Cortex of kidney (tissue), 1 donor: ENCODE measurements at places on chromosomes 3 and 15.

- DNase-seq, result no peak
Observed at GRCh38 chr15:91625506-91625905, 228.0 kb upstream of the SLCO3A1 start.

DNA sequence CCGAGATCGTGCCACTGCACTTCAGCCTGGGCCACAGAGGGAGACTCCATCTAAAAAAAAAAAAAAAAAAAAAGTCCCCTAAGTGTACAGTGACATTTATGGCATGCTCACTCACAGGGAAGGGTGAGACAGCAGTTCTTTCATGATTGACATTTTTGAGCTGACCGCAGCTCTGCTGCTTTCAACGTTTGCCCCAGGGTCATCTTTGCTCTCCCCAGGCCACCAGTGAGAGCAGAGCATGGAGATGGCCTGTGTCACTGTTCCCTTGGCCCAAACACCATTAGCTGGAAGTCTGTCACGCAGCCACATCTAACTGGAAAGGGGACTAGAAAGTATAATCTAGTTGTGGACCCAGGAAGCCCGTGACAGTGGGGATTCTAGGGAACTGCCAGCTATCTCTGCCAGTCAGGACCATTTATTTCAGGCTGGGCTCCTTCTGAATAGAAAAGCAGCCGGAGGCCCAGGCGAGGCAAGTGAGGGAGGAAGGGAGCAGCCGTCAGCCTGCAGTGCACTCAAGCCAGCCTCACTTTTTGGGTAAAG lies 193.4 kb upstream of the HES1 start:
- no peak for DNase-seq

- DNase-seq, result no peak
Observed at GRCh38 chr3:123792473-123793201, 91.5 kb downstream of the MYLK start.

GRCh38 chr15:68312701-68313204 lies 35.2 kb downstream of the FEM1B start:
- DNase-seq, result no peak

- no peak for DNase-seq
Observed at GRCh38 chr15:59131969-59132562, 27.1 kb downstream of the CCNB2 start.

DNA sequence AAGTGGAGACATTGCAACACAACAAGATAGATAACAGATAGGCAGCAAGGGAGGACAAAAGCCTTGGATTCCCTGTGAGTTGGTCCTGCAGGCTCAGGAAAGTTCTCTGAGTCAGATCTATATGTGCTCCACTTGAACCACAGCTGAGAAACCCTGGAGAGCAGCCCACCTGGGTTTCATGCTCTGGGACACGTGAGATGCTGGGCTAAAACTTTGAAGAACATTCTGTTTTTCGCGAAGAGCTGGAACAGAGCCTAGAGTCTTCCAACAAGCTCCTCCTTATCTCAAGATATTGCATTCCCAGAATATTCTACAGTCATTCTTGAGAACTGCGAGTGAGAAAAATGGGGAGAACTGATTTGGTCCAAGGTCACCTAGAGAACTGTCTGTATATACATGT lies 583.0 kb upstream of the ROBO1 start:
- no peak for DNase-seq

- DNase-seq, result no peak
Observed at GRCh38 chr3:64000453-64001055, 22.7 kb downstream of the PSMD6 start.

DNA sequence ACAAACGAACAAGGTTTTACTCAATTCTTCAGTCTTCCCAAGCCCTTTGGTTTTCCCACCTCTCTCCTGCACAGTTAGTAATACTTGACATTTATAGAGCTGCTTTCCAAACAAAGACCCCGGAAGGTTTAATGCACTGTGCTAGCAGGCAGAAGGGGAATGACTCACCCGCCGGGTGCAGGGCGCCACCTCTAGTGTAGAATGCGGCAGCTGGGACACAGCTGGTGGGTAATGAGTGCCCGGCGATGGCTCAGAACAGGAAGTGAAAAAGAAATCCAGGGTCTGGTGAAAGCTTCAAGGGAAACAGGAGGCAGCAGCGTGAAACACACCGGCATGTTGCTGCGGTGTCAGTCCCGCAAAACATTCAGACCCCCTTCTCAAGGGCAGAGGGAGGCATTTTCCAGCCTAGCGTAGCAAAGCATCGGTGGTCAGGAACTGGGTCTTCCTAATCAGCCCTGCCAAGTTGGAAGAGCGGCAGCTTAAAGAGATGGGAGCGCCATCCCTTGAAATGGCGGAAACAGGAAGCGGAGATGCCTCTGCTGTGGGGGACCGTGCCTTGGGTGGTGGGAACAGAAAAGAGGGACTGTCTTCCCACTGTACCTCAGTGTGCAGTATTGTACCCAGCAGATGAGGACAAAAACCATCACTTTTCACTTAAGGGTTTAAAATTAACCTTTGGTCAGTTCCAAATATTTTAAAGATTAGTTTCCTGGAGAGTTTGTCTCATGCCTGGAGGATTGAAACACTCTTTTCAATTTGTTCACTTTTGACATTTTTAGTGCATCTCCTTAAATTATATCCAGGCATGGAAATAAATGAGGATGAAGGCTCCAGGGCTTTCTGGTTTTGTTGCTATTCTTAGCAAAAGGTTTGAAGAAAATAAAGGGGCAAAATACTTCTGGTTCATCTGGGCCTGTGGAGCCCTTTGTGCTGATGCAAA lies 160.7 kb upstream of the MCTP2 start:
- DNase-seq, result no peak

DNA sequence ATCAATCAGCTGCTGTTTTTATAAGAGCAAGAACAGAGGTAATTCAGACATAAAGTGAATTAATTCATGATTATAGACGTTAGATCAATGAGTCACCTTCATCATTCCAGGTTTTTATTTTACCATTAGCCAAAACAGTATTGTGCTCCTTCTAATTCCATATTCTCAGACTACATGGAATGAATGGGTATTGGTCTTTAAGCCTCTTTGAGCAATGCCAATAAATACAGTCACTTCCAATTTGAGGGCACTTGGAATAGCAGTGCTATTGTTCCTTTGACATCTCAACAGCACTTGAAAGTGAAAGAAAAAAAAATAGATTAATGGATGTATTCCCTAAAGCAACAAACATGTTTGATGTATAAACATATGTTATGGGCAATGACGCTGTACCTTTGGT lies 830.9 kb upstream of the CFAP20DC start:
- DNase-seq, result no peak

DNA sequence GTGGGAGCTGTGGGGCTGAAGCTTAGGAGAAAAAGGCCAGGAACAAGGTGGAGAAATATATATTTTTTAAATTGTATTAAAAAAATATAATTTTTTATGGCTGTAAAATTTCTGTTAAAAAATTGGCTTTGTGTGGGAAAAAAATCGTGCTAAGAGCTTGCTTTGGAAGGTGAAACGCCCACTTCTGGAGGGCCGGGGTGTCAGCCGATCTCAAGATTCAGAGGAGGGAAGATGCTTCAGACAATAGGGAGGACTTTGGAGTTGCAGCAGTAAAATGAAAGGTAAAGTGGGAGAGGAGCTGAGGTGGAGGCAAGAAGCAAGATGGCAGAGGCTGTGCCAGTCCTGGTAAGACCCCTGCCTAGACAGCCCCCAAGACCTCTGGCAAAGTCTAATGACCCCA lies 45.9 kb upstream of the BLM start:
- no peak for DNase-seq

DNA sequence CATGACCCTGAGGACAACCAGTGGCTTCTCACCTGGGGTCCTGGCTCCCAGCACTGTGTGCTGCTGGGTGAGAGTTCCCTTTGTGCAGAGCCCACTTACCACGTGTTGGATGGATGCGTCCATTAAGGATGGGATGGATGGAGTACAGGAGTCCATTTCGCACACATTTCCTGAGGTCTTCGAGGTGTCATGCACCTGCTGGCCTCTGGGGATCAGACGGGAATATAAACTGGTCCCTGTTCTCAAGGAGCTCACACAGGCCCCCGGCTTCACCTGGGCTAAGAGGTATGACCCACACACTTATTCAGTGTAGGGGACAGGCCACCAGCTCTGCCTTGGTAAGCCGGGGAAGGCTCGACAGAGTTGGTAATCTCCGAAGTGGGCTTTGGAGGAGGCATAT lies 39.5 kb downstream of the MAGEF1 start:
- no peak for DNase-seq

GRCh38 chr3:31695280-31696008 lies 162.7 kb downstream of the STT3B start:
- DNase-seq, result no peak

DNA sequence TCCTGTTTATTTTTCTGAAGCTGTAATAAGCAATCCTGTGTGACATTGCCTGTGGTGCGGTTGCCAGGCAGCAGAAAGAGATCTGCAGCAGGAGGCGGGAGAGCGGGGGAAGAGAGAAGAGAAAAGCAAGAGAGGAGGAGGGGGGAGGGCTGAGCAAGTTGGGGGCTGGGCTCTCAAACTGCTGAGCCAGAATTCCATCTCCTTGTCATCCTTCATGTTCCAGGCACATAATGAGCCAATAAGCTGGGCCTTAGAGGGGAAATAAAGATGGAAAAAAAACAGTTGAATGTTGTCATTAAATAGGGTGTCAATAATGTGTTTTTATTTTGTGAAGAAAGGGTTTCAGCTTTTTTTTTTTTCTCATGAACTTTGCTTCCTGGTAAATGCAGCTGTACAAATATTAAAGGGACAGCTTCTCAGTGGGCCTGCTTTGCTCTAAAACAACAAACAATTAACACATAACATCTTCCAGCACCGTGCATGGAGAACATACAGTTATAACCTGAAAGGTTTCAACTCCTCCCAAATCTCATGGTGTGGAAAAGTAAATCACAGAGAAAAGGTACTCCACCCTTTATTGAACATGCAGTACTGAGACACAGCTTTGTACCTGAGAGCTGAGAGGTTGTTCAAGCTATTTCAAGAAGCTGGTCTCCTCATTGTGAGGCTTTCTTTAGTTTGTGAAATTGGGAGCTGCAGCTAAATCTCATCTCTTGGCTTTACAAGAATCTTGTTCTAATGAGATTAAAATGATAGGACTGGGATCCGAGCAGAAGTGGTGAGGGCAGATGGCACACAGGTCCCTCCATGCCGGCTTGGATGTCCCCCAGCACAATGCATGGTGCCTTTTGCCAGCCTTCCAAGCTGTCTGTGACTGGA lies 451.1 kb upstream of the KCNMB2 start:
- no peak for DNase-seq

- DNase-seq, result no peak
Observed at GRCh38 chr15:42338500-42338899, 20.8 kb upstream of the CAPN3 start.

DNA sequence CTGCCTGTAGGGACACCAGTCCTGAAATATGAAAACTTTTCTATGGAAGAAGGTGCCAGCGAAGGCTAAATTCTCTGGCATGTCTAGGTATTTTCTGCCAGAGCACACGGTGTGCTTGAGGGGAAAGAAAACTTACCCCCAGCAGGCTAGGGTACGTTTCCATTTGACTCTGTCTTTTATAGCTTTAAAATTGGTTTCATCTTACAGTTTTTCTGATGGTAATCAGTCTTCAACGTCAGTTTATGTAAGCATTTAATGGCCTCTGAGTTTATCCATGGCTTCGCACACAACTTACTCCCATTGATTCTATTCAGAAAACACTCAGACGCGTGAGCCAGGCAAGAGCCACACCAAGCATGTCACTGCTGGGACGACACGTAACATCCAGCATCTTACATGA lies 249.7 kb downstream of the ADAMTS17 start:
- DNase-seq, result no peak

DNA sequence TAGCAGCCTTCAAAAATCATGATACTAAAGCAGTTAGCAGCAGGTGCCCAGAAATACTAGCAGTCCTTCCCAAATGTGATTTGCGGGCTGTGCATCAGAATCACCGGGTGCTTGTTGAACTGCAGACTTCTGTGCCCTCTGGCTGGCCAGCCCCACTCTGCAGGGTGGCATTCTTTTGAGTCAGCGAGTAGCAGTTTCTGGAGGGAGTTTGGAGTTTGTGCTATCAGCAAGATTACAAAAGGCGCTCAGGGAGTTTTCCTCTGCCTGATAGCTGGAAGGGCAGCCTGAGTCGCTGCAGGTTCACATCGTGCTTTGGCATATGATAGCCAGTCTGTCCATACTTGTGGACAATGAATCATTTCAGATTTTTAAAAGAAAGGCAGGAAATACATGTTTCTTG lies 57.6 kb downstream of the CLDN11 start:
- no peak for DNase-seq

DNA sequence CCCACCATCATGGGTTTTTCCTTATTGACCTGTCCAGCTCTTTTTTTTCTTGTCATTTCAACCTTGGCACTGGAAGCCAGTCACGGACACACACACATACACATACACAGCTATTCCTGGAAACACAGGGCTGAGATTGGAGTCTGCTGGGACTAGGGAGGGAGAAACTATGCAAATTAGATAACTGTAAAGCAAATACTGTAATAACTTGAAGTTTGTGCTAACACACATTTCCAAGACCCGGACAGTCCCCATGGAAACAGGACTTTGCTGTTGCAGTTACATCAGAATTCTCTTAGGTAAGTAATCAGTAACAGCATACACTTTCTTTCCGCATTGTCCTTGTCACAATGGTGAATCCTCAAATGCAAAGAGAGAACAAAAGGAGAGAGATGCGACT lies 304.4 kb downstream of the KBTBD8 start:
- DNase-seq, result no peak

DNA sequence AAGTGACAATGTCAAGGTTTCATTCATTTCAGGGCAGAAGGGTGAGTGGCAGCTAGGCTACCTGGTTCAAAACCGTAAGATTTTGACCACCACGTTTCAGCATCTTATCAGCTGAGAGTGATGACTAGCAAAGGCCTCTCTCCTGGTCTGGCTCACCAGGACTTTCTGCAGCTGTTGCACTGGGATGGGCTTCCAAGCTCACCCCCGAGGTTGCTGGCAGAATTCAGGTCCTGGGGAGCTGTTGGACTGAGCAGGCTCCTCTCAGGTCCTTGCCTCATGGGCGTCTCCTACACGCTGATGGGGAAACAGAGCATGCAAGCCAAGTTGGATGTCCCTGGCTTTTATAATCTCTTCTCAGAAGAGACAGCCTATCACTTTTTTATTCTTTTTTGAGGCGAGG lies 88.8 kb upstream of the RNU6-1 start:
- DNase-seq, result no peak

GRCh38 chr15:60706145-60706544 lies 227.2 kb upstream of the ICE2 start:
- DNase-seq, result no peak

- no peak for DNase-seq
Observed at GRCh38 chr3:148077318-148077923, 620.3 kb upstream of the AGTR1 start.

DNA sequence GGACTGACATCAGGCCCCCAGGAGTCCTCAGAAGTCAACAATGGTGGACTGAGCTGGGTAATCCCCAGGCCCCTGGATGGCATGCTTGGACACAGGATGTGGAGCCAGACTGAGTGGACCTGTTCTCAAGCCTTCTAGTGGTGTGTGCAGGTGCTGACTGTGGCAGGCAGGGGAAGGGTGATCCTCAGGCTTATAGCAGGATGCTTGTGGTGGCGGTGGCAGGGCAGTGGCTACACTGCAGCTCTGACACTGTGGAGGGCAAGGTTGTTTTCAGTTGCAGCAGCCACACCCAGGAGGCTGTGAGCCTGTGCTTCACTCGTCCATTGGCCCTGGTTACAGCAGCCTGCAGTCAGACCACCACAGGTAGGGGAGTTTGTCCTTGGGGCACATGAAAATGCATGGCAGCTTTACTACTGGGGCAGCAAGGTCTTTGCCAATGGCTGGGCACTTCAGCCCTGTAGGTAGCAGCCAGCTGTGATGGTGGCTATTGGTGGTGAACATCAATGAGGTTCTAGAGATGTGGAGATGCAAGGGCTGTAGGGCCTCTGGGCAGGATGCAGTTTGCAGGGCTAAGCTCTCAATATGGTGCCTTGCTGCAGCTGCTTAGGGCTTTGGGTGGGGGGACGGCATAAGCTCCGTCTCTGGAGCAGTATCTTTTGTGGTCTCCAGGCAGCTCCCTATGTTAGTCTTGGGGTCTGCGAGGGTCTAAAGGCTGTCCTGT lies 17.5 kb upstream of the MYO5A start:
- DNase-seq, result no peak
